HuH-7.5 (cell line): ENCODE measurements at places on chromosomes 7 and 10.

GRCh38 chr10:97875391-97875790 is 25.7 kb downstream of the GOLGA7B start:
- no peak for DNase-seq

DNA sequence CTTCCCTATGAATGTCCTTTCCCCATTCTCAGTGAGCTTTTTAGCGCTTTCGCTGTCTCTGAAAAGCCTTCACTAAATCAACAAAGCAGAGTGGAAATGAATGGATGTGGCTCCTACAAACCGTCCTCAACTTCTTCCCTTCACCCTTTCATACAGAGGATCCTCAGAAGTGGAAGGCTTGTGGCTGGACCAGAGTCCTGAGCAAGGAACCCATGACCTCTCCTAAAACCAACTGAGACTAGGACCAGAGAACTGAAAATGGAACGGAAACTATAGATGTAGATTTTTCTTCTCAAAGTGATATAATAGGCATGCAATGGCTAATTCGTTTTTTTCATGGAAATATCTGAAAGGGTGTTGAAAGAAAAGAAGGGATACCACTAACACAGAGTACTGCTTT is 122.5 kb downstream of the LHFPL3 start:
- no peak for DNase-seq

DNA sequence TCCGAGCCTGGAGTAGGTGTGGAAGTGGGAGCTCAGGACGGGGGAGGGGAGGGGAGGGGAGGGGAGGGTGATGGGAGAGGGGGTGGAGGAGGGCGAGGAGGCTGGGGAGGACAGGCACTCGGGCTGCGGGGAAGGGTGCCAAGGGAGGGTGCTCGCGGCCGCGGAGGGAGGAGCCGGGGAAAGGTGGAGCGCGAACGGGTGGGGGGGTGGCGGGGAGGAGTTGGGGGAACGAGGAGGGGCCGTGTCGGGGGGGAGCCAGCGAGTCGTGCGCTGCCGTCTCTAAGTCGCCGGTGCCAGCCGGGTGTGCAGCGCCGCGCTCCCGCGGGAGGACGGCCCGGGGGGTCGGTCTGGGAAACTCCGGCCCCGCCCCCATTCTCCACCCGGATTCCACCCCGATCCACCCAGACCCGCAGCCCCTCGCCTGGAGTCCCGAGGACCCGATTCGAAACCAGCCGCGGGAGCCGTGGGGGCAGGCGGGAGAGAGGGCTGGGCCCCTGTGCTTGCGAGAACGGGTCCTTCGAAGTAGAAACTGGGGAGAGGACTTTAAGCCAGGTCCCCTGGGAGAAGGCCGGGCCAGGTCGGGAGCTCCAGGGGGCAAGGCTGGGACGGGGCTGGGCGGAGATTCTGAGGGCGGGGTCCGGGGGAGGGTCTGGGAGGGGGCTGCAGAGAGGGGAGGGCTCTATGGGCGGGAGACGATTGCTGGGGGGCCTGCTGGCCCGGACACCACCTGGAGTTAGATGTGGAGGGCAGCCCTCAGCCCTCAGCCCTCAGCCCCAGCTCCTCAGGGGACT is at the start of gene ZNF467:
Gene ZNF467 (minus strand): TSS at position 143 of the 791 bp plus-strand sequence. CDS start 2,556 bp downstream, outside the sequence.
- DNase-seq, result no peak

DNA sequence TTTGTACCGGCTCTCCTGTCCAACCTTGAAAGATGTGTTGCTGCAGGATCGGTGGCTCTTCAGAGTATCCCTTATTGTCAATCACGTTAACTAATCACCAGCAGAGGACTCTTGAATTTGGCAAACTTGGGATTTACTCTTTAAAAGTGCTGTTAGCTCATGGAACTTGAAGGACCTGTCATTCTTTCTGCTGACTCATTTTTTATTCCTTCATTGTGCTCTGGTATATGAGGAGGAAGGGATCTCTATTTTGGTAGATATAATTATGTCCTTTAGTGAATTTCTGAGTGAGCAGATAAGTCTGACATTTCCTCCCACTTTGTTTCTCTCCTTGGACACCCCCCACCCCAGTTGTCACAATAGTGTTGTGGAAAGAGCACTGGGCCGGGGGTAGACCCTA is 175.1 kb upstream of the HDAC9 start:
- DNase-seq, result no peak

- no peak for DNase-seq
These were observed 43.4 kb downstream of the IGF2BP3 start for GRCh38 chr7:23426876-23427275.

DNA sequence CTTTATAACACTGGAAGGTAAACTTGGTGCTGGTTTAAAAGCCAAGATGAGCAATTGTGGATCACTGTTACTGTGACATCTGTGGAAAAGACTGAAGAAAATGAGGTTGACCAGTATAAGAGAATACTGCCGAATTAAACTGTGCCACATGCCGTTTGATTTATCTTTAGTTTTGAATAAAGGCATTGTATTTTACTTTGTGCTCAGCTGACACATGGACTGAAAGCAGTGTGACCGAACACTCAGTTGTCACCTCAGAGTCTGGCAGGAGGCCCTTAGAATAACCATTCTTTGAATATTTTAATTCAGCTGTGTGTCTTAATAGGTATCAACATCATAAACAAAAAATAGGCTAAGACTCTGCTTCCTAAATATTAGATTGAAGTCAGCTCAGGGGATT is 133.7 kb upstream of the GJD4 start:
- DNase-seq, result no peak

DNA sequence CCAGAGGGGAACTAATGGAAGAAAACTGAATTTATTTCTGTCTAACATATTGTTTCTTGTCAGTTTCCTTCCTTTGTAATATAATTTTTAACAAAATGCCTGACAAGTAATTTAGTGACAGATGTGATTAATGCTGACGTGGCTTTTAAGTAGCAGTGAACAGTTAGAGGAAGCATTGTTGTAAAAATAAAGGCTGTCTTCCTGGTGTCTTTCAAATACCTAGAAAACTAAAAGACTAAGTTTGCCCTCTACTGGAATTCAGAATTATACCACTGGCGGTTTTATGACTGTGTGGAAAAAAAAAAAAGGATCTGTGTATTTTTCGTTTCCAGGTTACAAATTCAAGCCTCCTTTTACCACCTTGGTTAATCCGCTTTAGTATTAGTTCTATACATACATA is 217.1 kb upstream of the DPP6 start:
- no peak for DNase-seq

DNA sequence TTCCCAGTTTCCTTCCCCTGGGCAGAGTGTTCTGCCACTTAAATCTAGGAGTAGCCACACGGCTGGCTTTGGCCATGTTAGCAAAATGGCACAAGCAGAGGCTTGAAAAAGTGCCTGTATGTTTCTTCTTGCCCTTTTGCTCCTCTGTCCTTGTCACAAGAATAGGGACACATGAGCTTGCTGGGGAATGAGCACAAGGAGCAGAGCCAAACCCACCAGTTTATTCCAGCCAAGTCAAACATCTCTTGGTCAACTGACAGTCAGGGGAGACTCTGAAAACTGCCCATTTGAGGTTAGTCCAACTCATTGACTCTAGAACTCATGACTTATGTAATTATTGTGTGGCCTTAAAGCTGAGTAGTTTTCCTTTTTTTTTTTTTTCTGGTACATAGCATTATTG is 739.7 kb upstream of the FZD8 start:
- DNase-seq, result no peak

DNA sequence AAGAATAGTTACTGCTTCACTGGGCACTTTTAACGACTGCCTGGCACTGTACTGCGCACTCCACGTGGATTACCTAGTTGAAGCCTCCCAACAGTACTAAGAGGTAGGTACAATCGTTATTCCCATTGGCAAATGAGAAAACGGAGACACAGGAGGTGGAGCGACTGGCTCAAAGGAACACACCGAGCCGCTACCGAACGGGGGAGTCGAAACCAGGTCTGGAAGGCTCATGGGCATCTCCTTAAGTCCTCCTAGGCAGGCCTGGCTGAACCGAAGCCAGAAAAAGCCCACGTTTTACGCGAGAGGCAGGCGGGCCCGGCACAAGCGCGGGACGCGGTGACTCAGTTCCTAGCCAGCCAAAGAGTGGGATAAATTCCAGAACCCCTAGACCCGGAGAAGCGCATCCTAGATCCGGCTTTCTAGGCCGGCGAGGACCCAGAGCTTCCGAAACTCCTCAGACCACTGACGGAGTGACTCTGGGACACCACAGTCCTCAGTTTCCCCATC is 472 bp downstream of the PDAP1 start:
- peak; percentile 69 for DNase-seq

DNA sequence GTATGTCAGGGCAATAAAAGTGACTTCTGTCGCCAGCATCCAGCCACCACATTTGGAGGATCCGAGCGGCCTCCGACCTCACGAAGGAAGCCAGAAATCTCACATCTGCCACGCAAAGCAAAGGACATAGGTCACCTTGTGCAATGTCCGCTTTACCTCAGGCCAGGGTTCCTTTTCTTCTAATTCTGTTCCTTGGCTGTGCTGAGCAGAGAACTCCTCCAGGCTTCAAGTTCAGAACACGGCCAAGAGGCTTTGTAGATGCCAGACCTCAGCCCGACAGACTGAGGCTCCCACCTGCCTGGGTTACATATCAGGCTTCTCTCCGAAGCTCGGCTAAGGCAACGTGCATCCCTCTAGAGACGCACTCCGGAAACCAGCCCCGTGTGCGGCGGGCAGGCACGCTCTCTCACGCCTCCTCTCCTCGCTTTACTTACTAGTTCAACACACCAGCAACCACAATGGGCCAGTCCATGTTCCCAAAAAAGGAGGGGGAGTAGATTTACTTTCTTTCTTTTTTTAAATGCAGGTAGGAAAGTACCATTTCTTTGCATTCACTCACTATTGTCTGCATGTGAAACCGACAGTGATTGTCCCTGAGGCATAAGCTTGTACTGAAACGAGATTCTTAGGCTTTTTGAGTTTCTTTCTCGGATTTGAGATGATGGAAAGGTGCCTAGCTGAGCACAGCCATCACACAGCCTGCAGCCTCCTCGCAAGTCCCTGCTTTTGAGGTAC is 122.4 kb upstream of the AFAP1L2 start:
- DNase-seq, result peak; percentile 82
